ENCODE measurements at places on chromosomes 11 and 22.

DNA sequence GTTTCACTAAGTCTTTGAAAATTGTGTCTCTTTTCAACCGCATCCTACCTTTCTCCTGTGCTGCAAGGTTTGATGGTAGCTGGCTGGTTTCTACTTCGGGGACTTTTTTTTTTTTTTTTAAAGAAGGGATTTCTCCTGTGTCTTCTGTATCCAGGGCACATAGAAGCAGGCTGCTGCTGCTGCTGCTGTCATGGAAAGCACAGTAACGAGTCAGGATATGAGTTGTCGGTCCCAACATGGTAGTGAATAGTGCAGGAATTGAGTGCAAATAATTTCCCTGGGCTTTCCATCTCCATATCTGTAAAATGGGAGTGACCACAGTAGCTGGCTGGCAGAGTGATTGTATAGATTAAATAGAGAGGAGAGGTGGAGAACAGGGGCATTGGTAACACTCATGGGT, 118.3 kb upstream of the NAV2 start:
- DNase-seq: no peak

DNA sequence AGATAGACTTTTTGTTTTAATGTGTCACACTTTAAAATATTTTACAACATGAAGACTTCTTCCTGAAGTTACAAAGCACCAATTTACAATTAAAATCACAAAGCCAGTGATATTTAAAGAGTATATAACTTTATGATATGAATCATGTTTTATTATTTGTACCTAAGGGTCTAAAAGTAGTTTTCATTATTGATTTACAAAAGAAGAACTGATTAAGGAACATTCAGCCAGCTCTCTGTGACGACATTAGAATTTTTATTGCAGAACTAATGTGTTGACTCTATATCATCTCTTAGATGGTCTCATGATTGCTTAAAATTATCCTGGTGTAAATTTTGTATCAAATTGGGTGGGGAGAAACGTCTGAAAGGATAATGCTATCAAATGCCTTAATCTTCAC, 82.8 kb upstream of the ALKBH3 start:
- no peak for DNase-seq

GRCh38 chr11:2166091-2166851, 5.3 kb upstream of the INS start:
- peak; percentile 77 for DNase-seq

DNA sequence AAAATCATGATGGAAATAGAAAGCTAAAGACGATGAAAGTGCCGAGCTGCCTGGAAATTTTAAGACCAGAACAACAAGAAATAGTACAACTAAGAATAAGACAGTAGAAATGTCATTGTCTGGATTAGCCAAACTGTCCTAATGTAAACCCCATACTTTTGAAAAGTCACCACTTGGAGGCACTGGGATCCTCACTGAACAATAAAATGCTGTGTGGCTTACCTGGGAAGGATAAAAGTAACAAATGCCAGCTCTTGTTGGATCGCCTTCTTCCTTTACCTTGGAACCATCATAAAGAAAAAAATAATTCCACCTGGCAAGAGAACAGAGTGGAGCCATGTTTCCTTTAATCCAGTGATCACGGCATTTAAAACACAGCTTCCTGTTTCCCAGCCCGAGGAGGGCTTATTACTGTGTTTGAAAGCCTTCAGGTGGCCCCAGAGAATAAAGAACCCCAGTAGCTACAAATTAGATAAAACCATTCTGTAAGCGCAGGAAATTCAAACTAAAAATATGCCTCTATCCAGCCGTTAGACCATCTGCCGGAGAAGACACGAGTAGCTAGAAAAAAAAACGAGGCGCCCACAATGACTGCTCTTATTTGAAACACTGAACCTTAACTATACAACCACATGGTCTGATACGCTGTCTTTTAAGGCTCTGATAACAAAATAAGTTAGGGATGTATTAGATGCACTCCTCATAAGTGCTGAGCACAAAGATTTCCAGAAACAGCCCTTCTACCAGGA, 4.4 kb downstream of the HPS4 start:
- no peak for DNase-seq

GRCh38 chr11:69476509-69476961, 4.9 kb upstream of the LINC01488 start:
- DNase-seq: no peak

DNA sequence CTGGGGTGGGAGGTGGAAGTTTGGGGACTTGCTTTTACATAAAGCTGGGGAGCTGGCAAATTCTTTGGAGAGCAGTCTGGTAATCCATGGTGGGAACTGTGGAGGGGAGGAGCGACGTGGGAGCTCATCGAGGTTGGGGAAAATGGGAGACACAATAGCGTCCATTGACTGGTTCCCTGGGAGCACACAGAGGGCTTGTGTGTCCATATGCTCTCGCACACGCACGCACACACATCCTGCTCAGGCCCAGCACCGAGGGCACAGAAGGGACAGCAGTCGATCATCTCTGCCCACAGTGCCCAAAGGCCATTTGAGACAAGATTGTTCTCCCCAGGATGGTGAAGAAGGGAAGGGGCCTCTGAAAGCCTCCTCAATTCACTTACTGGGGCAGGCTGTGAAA, 53.7 kb downstream of the FBXO7 start:
- DNase-seq: no peak

GRCh38 chr11:44266056-44266780, 43.7 kb downstream of the ALX4 start:
- DNase-seq: peak; percentile 37

DNA sequence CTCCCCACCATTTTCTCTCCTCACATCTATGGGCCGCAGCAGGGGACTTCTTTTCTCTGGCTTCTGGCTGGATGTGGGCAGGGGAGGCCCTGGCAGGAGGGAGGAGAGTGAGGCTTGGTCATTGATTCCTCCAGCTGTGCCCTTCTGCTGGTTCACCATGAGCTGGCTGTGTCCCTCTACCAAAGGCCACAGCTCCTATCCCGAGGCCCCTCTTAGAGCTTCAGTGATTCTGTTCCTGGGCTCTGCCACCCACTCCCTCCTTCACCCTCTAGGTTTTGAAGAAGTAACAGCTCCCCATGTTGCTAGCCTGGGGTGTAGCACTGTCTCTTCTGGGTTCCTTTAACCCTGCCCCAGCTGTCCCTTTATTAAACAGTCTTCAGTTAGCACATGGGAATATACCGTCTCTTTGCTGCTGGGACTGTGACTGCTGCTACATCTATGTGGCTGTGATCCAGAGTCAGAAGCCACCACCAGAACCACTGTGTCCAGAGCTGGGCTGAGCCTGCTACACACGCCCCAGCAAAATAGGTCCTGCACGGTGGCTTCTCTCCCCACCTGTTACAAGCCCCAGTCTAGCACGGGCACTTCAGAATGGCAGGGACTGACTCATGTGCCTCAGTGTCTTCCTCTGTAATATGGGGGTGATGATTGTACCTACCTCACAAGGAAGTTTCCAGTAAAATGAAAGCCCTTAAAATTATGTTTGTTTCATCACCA, 578 bp upstream of the PARVG start:
- DNase-seq: no peak
